ENCODE measurements at places on chromosomes 6 and 20.

DNA sequence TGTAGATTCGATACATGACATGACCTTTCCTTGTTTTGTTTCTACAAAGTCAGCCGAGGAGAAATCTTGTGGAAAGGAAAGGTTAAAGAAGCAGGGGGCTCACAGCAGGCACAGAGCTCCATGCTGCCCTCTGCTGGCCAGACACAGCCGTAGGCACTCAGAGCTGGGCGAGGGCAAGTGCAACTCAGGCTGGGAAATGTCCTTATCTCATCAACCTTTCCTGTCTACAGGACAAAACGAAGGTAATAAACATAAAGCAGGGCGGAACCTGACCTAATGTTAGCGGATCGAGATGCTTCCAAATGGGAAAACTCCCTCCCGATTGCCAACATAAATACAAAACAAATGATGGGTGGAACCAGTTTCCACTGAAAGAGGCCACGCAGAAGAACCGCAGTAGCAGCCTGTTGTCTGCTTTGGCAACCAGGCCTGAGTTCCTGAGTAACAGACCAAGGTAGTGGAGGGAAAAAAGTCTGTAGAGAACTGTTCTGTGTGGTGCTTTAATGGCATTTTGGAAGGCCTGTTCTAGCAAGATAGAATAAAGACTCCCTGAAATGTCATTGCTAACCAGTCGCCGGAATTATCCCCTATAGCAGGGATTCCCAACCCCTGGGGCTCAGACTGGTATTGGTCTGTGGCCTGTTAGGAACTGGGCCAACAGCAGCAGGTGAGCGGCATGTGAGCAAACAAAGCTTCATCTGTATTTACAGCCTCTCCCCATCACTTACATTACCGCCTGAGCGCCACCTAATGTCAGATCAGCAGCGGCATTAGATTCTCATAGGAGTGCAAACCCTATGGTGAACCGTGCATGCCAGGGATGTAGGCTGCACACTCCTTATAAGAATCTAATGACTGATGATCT lies 85.2 kb downstream of the MBOAT1 start:
- peak; percentile 89 for DNase-seq

DNA sequence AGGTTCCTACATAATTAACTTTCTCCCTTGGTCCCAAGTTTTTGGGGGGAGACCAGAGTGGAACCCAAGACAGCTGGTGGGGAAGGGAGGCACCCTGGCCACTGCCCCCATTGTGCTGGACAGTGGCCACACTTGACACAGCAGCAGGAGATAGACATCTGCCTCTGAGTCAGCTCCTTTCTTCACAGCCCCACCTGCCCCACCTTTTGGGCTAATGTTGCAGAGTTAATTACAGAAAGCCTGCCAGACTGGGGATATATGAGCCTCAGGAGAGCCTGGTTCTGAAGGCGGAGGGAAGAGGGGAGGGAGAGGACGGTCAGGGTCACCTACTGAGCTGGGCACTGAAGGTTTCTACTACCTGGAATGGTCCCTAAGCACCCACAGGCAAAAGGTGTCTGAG lies 50.6 kb downstream of the MAFB start:
- DNase-seq: no peak

DNA sequence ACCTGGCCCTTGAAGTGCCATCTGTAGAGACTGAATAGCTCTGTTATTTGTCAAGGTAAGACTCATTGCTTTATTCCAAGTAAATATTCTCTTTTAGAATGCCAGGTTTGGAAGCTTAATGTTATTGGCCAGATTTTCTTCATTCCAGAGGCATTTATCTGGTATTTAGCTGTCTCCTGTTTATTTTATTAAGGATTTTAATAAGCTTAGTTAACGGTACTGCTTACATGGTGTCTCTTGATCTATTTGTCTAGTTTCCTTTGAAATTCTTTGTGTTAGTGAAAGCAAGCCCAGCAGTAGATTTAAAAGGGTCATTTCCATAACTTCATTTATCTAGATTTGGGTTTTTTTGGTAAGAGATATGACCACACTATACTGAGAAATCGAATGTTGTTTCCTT lies 7.7 kb downstream of the RALY start:
- no peak for DNase-seq

DNA sequence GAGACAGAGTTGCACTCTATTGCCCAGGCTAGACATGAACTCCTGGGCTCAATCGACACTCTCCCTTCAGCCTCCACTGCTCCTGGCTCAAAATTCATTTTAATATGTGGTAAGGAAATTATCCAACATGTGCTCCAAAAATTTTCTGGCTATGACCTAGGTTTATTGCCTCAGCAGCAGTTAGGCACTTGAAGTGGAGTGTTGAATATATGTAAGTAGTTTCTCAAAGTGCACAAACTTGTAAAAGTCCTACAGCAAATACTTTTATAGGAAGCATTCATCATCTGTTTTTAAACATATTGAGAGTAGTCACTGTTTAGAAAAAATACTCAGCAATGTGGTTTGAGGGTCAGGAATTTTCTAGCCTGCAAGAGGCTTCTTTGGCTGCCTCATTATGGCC lies 13.2 kb downstream of the FILIP1 start:
- DNase-seq: no peak

DNA sequence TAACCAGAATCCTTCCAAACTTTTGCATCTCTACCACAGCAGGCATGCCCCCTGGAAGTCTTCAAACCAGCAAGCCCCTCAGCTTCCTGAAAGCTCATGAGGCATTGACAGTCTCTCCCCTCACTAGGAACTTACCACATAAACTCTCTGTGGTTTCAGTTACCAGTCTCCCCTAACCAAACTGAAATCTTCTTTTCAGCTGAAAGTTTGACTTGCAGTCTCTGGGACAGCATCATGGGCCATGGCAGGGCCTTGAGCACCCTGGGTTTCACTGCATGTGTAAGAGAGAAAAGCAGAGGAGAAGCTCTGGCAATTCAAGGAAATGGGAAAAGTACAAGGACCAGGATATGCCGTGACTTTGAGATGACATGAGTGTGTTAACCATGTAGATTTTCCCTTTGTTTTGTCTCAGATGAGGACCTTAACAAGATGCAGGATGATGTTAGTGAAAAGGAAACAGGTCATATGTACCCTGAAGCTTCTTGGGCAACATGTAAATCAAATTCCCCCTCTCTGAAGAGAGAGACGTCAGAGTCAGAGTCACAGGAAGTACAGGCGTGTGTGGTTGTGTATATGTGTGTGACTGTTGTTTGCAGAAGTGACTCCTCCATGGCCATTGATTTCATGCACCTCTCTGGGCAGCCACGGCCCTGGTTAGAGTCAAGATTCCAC lies 106.3 kb downstream of the TNFRSF21 start:
- no peak for DNase-seq

- DNase-seq: no peak
Observed at GRCh38 chr6:23177806-23178205, 608.4 kb downstream of the HDGFL1 start.

DNA sequence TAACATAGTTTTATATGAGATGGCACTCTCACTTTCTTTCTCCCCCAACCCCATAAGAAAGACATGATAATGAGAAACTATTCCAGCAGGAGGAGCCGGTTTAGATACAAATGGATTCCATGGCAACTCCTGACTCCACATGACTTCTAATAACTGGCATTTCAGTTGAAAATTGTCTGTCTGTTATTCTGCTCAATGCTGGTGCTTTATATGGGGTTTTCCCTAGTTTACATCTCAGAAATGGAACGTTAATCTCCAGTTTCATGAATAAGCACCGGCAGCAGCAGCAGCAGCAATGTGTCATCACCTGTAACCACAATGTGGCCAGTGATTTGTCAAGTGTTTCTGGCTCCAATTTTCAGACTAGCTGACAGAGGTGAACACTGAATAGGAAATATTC lies 8.0 kb upstream of the SIM1 start:
- no peak for DNase-seq

DNA sequence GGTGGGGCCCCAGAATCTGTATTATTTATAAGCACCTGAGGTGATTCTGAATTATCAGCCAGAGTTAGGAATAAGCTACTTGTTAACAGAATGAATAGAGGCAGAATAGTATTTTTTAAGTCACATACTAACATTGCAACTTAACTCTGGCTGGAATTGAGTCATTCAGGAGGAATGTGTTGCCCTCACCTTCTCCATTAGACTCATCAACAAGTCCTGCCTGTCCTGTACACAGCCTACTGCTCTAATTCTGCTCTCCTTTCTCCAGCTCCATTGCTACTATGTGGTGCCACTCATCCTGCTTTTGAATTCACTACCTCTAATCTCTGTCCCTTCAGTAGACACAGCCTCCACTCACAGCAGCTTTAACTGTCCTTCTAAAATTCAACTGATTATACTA lies 669.4 kb downstream of the DHX35 start:
- DNase-seq: no peak

DNA sequence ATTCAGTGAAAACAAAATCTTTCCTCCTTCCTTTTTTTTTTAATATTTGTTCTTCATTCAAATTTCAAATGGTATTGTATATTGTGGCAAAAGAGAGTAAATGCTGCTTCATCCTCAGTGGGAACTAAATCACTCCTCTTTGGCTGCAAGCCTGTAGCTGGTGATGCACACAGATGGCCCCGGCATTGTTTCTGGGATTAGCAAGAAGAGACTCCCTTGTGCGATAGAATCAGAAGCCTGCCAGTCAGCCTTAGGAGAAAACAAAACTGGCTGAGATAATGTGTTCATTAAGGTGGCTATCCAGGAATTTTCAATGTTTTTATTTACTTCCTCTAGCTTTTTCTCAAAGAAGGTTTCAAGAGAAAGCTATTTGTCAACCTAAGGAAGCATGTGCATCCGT lies 20.7 kb upstream of the ELOVL2 start:
- DNase-seq: no peak

GRCh38 chr6:106473812-106474211 lies 113.3 kb downstream of the CRYBG1 start:
- no peak for DNase-seq

GRCh38 chr6:7513529-7513928 lies 27.9 kb upstream of the DSP start:
- no peak for DNase-seq

DNA sequence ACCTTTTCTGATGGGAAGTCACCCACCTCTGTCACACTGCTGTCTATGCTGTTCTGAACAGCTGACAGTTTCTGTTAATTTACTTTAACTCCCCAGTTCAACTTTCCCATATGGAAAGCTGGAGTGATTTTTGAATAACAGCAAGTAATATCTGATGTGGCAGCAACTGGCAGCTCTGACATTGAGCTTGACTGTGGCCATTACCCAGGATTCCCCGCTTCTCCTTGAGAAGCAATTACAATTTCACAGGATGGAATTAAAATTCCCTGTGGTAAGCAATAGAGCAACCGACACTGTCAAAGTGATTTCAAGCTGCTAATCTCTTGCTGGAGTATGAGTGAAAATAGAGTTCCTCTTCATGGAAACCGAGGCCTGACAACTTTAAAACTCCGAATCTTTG lies 348.1 kb upstream of the SOX4 start:
- no peak for DNase-seq

GRCh38 chr20:34389206-34389953 lies 26.3 kb downstream of the ITCH start:
- DNase-seq: no peak

DNA sequence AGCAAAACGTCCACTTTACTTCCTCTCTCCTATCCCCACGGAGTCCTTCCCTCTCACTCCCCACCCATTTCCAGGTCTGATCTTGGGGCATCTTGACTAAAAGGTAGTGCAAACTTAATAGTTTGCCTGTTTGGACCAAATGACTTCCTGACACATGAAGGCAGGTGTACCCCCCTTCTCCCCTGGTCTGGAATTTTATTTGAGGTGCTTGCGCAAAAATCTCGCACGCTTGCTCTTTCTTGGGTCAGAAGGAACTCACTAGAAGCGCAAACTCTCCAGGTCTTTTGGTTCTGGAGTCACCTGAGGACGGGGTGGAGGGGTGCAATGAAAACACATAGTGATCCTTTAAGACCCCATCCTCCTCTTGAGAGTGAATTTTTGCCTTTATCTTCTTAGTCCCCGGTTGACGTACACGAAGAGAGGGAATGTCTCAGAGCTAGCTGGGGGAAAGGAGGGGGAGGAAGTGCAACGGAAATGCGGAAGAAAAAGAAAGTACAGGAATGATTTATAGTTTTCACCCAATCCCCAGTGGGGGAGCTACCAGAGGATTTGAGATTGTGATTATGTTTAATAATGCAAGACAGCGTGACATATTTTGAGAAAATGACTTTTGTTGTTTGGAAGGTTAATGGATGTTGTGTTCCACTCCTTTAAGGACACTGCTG lies 4.9 kb downstream of the ADGRB3 start:
- no peak for DNase-seq

GRCh38 chr6:139593081-139593480 lies 218.6 kb upstream of the CITED2 start:
- no peak for DNase-seq

GRCh38 chr6:91691449-91691848 lies 1104.6 kb upstream of the MAP3K7 start:
- no peak for DNase-seq

DNA sequence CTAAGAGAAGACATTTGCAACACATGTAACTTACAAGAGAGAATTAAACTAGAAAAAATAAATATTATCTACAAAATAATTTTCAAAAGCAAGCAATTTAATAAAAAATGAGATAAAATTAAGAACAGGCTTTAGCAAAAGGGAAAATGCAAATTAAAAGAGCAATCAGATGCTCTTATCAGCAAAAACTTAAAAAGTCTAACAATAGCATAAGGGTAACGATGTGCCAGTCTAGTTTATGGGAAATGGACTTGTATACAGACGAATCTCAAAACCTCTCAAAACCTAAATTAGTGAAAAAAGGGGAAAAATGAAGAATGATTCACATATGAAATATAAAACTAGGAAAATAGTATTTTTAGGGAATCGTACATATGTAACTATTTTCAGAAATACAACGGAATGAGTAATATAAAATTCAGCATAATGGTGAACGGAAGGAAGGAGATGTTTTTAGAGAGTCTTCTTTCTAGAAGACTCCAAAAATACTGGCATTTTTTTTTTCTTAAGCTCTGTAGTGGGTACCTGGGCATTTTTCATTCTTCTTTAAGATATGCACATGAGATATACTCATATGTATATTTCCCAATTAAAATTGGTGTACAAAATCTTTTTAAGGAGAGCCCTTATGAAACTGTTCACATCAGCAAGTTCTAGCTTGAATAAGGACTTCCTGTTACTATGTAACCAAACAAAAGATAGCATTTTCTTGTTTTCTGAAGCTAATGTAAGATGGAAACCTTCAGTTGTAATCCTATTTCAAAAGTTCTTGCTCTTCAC lies 927 bp upstream of the MANEA start:
- no peak for DNase-seq

DNA sequence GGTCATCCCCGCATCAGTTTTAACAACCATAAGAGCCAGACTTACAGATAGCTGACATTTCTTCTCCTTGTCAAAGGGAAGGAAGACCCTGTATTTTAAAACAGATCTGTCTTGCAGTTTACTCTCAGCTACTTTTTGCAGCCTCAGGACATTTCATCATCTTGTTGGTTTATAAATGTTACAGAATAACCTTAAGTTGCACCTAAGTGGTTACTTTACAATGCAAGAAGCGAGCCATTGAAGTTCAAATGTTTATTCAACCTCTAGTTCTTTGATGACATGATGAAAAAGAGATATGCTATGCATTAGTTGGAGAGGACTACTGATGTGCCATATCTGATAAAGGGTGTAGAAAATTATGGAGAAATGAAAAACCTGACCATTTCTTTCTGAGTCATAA lies 187.9 kb upstream of the COL21A1 start:
- no peak for DNase-seq
